ENCODE measurements at places on chromosomes 5 and 9.

GRCh38 chr9:33106827-33107621 is 30.6 kb upstream of the SMU1 start:
- no peak for DNase-seq

DNA sequence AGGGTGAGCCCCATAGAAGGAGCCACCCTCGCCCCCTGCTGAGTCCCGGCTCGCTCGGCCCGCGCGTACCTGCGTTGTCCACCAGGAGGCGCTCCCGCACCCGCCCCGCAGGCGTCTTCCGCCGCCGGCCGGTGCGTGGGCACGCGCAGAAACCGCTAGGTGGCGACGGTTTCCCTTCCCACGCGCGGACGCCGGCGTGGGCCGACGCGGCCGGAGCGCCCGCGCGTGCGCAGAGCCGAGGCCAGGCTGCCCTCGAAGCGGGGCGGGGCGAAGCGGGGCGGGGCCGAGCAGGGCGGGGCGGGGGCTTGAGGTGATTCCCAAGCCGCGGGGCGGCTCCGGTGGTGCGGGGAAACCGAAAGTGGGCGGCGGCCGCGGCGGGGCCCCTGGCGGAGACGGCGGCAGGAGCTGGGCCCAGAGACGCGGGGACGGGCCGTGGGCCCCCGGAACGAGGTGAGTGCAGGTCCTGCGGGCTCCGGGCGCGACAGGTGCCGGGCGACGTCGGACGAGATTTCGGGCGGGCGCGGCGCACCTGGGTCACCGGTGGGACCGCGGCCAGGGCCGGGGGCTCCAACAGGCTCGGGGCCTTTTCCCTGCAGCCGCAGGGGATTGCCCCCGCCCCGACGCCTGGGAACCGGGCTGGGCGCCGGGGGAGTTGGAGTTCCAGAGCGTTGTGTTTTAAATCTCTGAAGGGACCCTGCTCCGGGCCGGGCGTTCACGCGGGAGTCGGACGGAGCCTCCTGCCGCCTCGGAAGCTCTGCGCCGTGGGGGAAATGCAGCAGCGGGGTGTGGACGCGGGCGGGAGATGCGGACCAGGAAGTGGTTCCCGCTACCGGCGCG is at the start of gene TDRD7:
TDRD7 (plus strand) TSS at position 308 of the 837 bp plus-strand sequence. CDS start 16,370 bp downstream, outside the sequence.
- DNase-seq, result peak; percentile 94

- DNase-seq, result no peak
Observed at GRCh38 chr9:35598866-35599590, 6.0 kb upstream of the TESK1 start.

DNA sequence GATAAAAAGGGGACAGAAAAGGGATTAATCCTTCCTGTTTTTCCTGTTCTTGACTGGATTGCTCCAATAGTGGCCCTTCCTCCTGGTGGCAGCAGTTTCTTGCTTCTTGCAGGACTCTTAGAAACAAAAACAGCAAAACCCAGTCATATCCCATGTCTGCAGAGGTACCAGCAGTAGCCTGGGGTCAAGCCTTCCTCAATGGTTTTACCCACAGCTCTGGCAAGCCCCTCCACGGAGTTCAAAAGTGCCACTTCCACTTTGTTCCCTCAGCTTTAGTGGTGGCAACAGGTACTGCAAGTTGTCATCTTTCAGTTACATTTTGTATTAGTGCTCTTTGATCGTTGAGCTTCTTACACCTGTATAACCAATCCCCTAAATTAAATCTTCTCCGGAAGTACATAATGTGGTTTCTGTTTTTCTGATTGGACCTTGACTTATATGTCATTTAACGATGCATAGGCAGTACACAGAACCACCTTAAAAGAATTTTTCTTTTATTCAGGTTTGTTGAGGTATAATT is 8.7 kb upstream of the RANBP6 start:
- DNase-seq, result no peak

- no peak for DNase-seq
Observed at GRCh38 chr5:916441-917293, 24.0 kb downstream of the TRIP13 start.

DNA sequence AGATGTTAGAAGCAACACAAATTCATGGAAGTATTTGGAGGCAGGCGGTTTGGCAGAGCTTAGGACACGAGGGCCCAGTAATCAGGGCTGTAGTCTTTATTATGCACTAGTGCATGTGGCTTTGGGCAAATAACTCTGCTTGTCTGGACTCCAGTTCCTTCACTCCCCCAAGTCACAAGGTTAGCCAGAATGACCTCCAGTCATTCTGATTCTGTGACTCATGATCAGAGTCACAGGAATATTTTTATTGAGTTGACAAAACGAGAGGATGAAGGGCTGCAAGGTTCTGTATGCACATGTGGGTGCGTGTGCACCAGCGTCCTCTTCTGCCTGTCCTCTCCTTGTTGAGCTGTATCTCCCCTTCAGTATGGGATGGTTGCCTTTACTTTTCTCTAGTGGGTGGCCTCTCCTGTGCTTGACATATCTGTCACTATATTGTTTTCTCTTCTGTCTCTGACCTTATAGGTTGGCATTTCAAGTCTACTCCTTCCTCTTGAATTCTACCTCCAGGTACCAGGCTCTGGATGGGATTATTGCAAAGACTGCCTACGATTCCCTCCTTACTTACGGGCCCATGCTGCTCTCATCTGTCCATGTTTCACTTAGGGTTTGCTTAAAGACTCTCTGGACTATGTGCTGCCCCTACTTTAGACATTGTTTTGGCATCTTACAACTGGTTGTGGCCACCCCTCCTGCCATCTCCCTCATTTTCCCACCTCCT is 94.6 kb downstream of the KDM4C start:
- no peak for DNase-seq

DNA sequence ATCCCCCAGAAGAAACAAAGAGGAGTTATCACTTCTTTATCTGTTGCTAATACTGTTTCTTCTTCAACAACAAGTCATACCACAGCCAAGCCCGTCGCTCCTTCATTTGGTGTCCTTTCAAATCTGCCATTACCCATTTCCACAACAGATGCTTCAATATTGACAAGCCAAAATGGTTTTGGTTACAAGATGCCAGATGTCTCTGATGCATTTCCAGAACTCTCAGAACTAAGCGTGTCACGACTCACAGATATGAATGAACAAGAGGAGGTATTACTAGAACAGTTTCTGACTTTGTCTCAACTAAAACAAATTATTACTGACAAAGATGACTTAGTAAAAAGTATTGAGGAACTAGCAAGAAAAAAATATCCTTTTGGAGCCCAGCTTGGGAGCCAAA is 16.0 kb upstream of the HAND1 start:
- DNase-seq, result no peak

DNA sequence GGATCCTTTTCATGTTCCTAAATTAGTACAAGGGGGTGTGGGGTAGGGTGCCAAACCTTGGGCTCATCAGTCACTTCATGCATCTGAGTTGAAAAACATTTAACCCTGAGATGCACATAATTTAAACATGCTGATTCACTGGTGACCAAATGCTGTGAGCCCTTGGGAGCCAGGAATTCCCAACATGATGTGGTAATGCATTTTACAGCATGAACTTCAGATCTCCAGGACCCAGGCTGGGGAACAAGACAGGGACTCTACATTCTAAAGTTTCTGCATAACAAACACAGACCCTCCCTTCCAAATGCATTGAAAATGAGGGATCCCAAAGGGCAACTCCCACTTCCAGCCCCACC is 322.2 kb downstream of the NDUFS4 start:
- DNase-seq, result no peak

DNA sequence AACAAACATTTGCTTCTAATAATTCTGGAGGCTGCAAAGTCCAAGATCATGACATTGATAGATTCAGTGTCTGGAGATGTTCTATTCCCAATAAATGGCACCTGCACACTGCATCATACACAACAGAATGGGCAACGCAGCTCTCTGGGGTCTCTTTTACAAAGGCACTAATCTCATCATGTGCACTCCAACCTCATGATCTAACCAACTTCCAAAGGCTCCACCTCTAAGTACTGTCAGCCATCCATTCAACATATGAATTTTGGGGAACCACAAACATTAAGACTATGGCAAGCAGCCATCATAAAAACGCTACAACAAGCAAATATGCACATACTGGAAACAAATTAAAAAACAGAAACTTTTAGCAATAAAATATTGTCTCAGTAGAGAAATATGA is 121.1 kb downstream of the CYLC2 start:
- no peak for DNase-seq

- no peak for DNase-seq
Observed at GRCh38 chr5:148290271-148291195, 21.7 kb upstream of the SPINK7 start.

DNA sequence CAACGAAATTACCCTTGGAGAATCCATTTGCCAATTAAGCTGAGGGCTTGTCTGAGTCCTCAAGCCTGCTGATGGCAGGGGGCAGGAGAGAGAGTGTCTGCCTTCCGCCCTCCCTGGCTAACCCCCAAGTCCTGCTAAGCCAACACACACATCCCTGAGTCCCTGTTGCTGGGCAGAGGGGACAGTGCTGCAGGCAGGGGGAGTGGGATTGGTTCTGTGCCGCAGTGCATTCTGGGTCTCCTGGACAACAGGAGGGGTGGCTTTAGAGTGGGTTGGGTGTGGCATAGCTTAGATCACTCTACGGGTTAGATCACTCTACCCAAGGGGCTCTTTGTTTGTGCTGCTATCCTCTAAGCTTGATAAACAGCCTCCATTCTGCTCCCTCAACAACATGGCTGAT is 427.7 kb downstream of the CDK5RAP2 start:
- DNase-seq, result no peak

DNA sequence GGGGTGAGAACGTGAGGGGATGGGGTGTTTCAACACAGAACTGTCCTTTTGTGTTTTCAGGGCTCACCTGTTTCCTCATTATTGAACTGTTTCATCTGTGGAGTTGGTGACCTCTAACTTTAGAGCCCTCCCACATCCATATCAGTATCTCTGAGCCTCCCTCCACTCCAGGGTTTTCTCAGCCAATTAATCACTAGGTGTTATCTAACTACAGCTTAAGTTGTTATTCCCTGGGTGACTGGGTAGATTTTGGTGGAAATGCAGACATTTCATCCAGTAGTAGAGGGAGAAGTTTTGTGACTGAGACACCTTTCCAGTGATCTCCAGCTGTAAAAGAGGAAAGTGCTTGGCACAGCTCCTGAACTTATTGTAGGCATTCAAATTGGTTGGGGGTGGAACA is 23.7 kb downstream of the PPP3R2 start:
- no peak for DNase-seq

GRCh38 chr5:157570531-157571200 is 4.9 kb downstream of the ADAM19 start:
- no peak for DNase-seq

DNA sequence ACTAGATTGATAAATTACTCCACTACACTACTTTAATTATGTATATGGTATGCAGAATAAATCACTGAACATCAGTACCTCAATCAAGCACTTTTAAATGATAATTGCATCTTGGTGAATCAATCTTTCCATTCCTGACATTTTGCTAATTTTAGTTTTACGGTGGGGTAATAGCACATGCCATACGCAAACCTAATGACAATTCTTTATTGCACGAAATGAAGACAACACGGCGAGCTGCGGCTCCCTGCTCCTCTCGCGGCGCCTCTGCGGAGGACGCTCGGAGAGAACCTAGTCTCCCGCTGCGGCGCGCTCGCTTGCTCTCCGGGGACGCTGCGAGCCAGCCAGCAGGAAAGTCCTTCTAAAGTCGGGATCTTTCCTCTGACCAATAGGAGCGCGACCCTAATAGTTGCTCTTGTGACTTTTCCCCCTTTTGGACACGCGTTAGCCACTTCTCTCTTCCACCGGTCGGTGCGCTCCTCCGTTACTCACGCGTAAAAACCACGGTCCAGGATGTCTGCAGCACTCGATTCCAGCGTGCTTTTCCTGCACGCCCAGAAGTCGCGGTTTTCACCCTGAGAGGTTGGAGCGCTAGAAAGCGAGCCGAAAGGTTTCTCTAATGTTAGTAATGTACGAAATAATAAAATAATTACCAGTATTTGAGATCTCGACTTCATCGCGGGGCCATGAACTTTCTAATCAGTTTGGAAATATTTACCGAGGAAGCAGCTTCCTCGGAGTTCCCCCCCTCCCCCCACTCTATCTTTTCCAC is 1.0 kb upstream of the MEF2C start:
- DNase-seq, result no peak

GRCh38 chr9:97573482-97574073 is 59.6 kb downstream of the TSTD2 start:
- DNase-seq, result no peak

DNA sequence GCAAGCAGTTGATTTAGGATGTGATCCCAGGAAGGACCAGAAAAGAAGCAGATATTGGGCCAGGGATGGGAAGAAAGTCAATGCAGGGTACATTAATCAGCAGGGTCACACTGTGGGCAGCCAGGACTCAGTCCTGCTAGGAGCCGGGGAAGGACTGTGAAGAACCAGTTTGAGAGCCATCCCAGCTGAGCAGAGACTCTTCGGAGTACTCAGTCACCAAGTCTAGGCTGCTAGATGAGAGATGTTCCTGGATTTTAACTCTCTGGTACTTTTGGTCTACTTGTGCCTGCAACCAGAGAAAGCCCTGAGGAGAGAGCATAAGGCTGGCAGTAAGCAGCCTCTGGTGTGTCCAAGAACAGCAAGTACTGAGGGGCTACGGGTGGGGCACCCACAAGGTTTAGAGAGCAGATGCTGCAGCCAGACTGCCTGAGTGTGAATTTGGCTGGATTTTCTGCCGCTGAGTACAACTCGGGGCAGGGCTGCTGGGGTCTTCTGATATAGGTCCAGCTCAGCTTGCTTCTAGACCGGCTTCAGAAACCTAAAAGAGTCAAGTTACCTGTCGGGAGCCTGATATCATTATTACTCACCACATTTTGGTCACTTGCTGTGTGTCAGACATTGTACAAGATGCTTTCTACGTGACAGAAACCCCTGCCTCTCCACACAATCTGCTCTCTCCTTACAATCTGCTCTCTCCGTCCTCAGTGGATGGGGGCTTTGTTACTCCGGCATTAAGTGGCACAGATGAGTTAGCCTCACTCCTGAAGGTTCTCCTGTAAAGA is 250.2 kb upstream of the GAS1 start:
- DNase-seq, result no peak

- DNase-seq, result no peak
Observed at GRCh38 chr5:135859641-135860040, 25.2 kb downstream of the SLC25A48 start.

DNA sequence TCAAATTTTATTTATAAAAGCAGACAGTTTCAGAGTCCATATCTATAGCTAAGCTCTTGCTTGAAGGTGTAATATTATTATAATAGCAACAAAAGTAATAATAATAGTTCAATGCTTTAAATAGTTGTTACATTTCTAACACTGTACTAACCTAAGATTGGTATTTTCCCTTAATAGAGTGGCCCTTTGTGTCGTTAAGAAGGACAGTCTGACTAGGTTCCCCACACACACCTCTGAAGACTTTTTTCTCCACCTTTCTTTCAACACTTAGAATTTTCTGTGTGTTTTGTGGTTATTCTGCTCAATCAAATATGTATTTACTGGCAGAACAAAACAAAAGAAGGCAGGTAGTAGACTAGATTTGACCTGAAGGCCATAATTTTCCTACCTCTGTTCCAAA is 223.2 kb upstream of the ACO1 start:
- DNase-seq, result no peak
